Uterus (tissue), 4 donors: ENCODE measurements at places on chromosomes 7 and 10. TPM values are rescaled to one million over a fixed set of nuclear protein-coding genes. Genes with fewer than 3 reads are reported as not detected.

EBLN1 gene
- not detected for total RNA-seq

INTS1 gene
- total RNA-seq = 68.9 TPM

HOGA1 gene
- total RNA-seq = 2.5 TPM

RTKN2 gene
- total RNA-seq = not detected

OR2A12 gene
- not detected for total RNA-seq

SLC39A12 gene
- total RNA-seq = not detected

MRLN gene
- not detected for total RNA-seq

OGA gene
- total RNA-seq = 168 TPM

DNA sequence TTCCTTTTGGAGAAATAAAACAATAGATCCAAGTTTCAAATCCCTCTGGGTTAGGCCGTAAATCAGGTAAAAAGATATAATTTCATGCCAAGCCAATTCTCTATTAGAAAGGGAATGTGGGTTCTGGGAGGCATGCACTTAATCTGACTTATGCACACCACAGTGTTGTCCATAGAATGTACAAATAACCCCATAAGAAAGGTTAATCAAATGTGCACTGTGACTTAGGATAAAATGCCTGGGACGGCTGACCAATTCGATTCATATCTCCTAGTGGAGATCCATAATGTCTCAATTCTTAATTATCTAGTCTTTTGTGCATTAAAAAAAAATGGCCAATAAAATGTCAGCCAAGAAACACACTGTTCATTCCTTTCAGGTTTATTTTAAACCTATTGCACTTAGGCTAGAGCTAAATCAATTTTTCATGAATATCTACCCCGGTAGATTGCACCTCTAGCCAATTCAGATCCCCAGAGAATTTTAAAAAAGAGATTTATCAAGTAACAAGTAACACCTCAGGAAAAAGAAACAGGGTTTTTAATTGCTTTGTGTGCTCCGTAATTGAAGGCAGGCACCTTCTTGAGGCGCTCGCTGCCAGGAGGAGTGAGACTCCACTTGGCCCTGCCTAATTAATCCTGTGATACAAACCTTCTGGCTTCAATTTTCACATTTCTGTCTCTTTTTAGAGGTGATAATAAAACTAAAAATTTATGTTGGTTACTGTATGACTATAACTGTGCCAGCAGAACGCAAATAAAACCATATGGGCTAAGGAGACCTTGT, 265.1 kb downstream of the ETV1 start:
- DNase-seq = no peak

- DNase-seq = no peak
Observed at GRCh38 chr7:53062796-53063195, 27.4 kb downstream of the POM121L12 start.

DNA sequence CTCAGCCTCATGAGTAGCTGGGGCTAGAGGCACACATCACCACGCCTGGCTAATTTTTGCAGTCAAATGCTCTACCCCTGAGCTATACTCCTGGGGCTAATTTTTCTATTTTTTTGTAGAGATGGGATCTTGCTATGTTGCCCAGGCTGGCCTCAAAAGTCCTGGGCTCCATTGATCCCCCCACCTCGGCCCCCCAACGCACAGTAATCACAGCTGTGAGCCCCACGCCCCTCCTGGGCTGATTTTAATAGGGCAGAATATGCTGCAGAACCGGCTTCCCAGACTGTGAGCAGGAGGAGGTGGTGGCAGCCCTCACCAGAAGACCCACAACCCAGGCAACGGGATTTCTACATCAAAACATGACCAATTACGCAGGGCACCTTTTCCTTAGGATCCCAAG, 15.2 kb downstream of the BRAT1 start:
- no peak for DNase-seq

DNA sequence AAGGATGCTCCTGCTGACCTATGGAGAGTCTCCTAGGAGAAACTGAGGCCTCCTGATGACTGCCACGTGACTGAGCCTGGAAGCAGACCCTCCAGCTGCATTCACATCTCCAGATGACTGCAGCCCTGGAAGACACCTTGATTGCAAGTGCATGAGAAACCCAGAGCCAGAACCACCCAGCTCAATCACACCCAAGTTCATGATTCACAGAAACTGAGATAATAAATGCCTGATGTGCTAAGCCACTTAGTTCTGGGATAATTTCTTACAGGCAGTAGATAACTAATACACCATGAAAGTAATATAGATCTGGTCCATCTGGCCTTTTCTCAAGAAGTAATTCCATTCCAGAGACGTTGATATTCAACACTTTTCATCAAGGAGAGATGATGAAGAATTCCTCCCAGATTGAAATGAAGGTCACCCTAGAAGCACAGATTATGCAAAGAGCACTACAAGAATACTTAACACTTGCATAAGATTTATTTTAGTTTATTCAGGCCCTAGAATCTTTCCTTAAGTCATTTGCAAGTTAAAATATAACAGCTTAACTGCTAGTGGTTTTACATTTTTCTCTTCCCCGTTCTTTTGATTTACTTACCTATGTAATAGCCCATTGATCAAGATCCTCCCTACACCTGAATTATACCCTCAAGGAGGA, 208.2 kb upstream of the INHBA start:
- DNase-seq = no peak

GRCh38 chr7:3164380-3164792, 120.7 kb upstream of the CARD11 start:
- DNase-seq = no peak

DNA sequence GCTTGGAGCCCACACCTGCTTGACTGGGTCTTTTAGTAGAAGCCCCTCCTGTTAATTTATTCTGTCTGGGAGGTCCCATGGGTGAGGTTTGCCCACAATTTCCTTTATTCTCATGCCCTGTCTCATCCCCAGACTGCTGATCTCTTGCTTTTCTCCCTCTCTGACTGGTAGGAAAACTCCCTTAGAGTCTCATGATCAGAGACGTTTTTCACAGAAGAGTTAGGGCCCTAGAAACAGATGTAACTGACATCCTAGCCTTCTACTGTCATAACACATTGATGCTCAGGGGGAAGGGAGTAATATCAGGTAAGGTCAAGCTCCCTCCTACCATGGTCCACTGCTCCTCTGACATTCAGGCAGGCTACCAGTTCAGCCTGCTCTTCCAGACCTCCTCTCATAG, 43.7 kb upstream of the WASL start:
- DNase-seq = no peak

- DNase-seq = no peak
Observed at GRCh38 chr7:44261240-44261639, 60.5 kb downstream of the YKT6 start.

DNA sequence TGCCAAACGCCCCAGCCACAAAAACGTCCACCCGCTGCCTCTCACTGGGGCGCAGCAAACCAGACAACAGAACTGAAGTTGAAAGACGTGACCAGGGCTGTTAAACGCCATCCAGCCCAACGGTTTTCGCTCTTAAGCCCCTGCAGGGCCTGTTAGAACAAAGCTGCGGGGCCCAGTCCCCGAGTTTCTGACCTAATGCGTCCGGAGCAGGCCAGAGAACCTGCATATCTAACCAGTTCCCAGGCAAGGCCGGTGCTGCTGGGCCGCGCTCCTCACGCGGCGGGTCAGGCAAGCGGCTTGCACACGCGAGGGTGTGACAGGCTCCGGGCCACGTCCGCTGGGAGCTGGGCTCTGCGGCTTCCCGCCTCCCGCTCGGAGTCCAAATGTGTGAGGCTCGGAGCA, 87.0 kb downstream of the PTPRN2 start:
- no peak for DNase-seq

GRCh38 chr10:71667387-71667752, 52.2 kb downstream of the C10orf105 start:
- no peak for DNase-seq

DNA sequence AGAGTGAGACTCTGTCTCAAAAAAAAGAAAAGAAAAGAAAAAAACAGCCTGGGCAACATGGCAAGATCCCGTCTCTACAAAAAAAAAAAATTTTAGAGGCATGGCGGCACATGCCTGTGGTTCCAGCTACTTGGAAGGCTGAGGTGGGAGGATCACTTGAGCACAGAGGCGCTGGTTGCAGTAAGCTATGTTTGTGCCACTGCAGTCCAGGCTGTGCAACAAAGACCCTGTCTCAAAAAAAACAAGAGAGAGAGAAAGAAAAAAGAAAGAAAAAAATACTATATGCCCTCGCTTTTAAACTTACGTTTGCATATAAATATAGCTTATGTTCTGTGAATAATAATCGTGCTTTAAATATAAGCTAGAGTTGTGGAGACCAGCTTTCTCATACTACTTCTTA, 11.2 kb downstream of the HACD1 start:
- DNase-seq = no peak
